NCI-H2107 (cell line): ENCODE measurements at places on chromosomes 1 and 21.

DNA sequence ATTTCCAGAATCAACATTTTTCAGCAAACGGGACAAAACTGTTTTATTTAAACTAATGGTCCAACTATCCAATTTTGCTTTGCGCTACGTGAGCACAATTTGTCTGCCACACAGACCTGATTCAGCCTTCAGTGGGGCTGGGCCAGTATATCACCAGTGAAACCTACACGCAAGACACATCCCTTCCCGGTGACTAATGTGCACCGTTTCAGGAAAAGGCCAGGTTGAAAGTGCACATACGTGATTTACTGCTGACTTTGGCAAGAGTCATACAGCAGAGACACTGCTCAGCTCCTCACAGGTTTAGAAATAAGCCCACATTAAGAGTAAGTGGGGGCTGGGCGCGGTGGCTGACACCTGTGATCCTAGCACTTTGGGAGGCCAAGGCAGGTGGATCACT, 5.1 kb upstream of the TMEM51 start:
- no peak for DNase-seq

GRCh38 chr1:159798893-159799292, 3.3 kb upstream of the FCRL6 start:
- peak; percentile 86 for DNase-seq

DNA sequence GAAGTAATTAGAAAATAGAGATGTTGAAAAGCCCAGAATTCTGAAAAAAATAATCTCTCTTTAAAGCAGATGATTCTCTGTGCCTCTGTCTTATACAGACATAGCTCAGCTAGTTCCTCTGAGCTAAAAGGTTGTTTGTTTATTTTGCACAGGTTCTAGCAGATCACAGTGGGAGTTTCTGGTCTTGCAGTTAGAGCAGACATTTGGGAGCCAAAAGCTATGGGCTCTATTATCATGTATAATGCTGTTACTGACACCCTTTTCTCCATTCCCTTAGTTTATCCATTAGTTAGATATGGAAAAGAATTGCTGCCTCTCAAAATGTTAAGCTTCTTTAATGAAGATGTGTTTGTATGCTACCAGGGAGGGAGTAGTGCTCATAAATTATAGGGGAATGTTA, 20.5 kb upstream of the CD55 start:
- DNase-seq = no peak

DNA sequence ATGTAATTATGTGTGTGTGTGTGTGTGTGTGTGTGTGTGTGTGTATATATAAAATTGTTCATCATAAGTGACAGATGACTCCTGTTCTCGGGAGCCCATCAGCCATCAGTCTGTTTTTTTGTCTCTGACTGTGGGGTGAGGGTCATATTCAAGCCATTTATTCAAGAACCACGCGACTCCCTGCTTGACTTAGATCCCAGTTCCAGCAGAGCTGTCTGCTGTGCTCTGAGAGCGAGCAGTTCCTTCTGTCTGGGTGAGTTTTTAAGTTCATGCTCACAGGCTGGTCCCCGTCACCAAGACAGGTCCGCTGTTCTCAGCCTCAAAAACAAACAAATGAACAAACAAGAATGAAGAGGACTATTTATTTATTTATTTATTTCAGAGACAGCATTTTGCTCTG, 18.3 kb upstream of the NPPB start:
- no peak for DNase-seq

DNA sequence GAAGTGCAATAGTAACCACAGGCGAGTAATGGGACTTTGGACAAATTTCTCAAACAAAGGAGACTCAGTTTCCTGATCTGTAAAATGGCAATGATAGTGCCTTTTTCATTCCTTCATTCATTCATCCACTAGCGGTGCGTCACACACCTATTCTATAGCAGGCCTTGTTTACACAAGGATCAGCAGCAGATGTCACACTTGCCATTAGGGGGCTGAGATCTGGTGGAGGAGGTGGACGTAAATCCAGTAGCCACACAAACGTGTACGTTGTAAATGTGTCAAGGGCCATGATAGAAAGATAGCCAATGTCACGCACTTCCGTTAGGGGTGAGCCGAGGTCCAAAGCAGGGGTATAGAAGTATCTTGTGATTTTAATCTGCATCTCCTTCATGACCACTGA, 34.2 kb downstream of the SERINC2 start:
- no peak for DNase-seq

- no peak for DNase-seq
These were observed 123.4 kb upstream of the C8B start for GRCh38 chr1:57089221-57089620.

- no peak for DNase-seq
These were observed 350.5 kb downstream of the MATN1 start for GRCh38 chr1:30372792-30373433.

GRCh38 chr1:17094664-17095063, 24.6 kb downstream of the PADI2 start:
- no peak for DNase-seq

GRCh38 chr1:890661-891060, 33.1 kb upstream of the SAMD11 start:
- DNase-seq = no peak

DNA sequence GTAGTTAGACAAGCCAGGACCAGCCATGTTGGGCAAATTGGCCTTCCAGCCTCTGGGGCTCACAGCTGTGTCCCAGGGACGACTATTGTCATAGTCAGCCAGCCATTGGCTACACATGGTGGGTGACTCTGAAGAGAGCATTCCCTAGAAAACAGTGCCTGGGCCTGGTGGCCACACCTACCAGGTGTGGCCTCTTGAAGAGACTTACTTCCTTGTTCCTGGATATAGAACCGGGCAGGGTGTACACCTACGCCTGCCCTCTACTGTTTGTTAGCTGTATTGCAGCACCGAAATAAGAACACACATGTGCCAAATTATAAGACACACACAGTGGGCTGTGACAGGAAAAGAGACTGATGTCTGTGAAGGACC, 134.6 kb upstream of the ARHGEF16 start:
- peak; percentile 16 for DNase-seq

DNA sequence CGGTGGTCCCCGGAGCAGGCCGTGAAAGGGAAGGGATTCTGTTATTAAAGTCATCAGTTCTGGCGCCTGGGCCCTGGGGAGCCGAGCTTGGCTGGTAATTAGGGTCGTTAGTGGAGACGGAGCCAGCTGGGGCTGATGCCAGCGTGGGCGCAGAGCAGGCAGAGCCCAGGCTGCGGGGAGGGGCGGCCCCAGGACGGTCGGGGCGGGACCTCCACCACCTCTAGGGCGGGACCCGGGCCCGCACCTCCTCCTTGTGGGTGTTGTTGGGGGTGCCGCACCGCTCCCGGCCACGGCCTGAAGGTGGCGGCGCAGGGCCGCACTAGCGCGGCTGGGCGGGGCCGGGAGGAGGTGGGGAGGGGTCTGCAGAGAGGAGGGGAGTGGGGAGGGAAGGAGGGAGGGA, 470.6 kb downstream of the PTPRU start:
- DNase-seq = peak; percentile 83

DNA sequence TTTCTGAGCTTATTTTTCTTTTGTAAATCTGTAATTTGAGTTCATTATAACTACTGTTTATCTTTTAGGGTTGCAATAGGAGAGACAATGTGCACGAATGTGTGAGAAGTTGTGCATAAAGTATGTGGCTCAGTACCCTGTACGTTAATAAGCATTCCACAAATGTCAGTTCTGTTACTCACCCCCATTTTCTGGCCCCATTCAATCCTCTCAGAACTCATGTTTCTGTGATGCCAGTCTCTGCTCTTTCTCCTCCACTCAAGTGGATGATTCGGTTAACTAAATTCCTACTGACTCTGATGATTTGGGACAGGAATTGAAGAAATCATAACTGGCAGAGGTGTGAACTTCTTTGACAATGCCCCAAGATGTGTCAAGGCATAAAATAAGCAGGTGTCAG, 10.2 kb upstream of the DMRTB1 start:
- no peak for DNase-seq

- no peak for DNase-seq
These were observed 630.6 kb downstream of the LMO4 start for GRCh38 chr1:87959236-87959635.

DNA sequence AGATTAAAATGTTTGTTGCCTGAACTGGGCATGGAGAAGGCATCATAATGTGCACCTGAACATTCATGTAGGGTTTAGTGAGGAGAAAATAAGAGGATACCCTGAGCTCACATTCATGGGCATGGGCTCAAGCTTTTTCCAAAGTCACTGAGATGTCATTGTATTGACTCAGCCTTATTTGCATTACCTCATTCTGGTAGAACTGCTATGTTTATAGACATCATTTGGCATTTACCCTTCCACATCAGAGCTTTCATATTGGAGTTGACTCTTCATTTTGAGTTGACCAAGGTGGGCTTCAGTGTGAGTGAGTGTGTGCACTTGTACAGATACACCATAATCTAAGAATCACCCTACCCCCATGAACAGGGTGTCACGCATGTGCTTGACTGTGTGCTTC, 143.2 kb downstream of the PBX1 start:
- DNase-seq = no peak

DNA sequence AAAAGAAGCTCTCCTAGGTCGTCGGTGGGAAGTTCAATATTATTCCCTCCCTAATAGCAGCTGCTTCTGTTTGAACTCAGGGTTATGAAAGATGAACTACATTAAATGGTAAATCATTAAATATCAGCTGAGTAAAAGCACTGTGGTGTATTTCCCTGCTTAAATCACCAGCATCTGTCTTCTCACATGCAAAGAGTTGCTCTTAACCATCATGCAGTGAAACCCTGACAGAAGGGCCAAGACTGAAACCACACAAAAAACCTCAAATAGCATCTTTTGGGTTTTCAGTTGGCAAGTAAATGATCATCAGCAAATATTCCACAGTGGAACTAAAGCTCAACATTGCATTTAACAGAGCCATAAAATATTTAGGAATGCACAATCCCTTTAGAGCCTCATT, 380.0 kb upstream of the ADGRL2 start:
- no peak for DNase-seq

DNA sequence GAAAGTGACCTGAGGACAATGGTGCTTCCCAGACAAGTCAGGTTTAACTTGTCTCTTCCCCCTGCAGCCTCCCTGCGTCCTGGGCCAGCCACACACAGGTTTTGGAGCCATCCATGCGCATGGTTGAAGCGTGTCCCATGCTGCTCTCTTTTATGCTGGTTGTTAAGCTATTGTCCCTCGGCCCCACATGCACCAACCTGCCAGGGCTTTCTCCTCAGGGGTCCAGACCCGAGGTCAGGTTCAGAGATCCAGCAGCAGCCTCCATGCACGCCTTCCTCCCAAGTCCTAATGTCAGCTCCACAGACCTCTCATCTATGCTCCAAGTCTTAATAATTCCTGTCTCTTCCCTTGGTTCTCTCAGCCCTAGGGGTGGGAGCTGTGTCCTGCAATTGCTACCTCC, 1.6 kb downstream of the ABCA4 start:
- DNase-seq = no peak

GRCh38 chr1:186557147-186557777, 96.3 kb upstream of the PDC start:
- no peak for DNase-seq

GRCh38 chr21:45292399-45293219, 4.9 kb upstream of the POFUT2 start:
- peak; percentile 53 for DNase-seq
